CD8-positive, alpha-beta memory T cell (primary cell): ENCODE measurements at places on chromosomes 3 and 15. TPM values are rescaled to one million over a fixed set of nuclear protein-coding genes. Genes with fewer than 3 reads are reported as not detected.

Gene CCR9
- total RNA-seq: 7.3 TPM

Gene SGO1
- 19.4 TPM for total RNA-seq

Gene ZNF148
- total RNA-seq: 35.4 TPM

Gene CCDC54
- total RNA-seq: not detected

Gene ESYT3
- 0.07 TPM for total RNA-seq
